ENCODE measurements at places on chromosomes 4 and X.

GRCh38 chr4:4216648-4217047 lies 10.1 kb downstream of the OTOP1 start:
- DNase-seq, result peak; percentile 34

- peak; percentile 2 for DNase-seq
These were observed 246.4 kb upstream of the SLC7A11 start for GRCh38 chr4:138488533-138488932.

- no peak for DNase-seq
These were observed 175.7 kb upstream of the FMR1 start for GRCh38 chrX:147736045-147736444.

- DNase-seq, result no peak
These were observed 30.5 kb downstream of the NHSL2 start for GRCh38 chrX:71941145-71941544.

DNA sequence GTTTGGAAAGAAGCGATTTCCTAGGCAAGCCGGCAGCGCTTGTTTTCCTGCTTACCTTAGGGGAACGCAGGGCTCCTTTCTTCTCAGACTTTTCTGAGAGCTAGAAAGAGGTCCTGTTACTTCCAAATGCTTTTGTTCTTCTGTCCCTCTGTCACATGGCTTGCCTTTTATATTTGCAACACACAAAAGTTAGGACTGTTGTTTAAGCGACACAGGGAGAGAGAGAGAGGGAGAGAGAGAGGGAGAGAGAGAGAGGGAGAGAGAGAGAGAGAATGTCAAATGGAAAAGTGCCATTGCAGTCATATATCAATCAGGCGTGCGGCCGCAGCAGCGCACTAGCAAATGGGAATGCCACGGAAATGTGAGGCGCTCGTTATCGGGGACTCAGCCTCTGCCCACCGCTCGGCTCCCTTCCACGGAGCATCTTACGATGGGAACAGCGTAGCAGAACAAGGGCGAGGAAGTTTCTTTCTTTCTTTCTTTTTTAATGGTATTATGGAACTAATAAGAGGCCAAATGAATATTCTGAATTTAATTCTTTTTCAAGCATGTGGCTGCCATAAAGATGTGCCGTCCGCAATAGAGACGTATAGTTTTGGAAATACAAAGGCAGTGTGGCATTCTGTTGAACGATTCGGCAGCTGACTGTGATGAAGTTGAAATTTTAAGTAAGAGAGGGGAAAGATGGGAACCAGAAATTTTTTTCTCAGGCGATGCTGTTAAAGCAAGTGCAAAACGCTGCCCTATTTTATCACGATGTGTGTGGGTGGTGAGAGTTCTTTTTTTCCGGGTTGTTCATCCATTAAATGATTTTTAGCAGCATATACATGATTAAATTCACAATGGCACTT lies at the start of gene NDP:
Gene NDP, minus strand, starts transcription at position 142 of the 851 bp plus-strand sequence. CDS start 14,745 bp downstream, outside the sequence.
- DNase-seq, result no peak

DNA sequence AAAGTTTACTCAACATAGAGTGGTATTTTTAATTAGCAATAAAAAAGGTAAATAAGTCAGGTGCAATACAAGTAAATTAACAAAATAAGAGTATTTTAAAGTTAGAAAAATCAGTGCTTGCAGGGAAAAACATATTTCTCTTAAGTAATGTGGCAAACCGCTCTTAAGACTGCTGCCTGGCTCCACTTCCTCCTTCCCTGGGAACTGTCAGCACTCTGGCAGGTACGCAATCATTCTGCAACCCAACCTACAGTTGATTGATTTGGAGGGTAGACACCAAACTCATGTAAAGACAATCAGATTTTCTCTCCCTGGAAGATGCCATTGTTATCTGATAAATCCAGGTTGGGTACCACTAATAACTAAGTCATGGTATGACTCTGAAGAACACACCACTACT lies 63.9 kb downstream of the PPP3CA start:
- no peak for DNase-seq

- DNase-seq, result no peak
These were observed 11.5 kb upstream of the C4orf54 start for GRCh38 chr4:99669084-99669483.

DNA sequence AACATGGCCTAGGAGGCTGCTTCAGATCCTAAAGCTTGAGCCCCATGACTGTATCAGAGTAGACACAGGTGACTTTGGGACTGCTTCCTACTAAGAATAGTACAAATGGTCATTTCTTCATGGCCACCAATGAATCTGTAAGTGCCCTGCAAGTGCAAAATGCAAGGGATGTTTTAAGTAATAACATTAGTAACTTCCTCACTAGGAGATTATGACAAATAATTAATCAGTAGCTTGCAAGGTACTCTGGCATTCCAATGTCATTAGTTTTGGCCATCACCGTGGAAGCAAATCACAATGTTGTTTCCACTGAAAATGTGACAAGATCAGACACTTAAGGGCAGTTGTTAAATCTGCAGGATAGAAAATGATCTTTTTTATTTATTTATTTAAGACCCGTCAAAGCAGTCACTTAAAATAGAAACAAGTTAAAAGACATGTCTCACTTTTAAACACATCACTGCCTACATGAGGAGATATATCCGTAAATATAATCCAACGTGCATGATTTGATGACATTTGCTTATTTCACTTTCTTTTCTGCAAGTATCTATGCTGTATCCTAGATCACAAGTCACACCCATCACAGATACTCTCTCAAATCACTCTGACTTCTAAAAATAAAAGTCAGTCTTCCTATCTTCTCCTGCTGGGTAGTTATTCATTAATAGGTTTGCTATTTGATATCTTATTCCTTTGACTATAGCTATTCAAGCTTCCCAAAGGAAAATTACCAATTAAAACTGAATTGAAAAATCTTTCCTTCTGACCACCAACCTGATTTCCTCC lies 400.6 kb downstream of the IL15 start:
- DNase-seq, result peak; percentile 54

- no peak for DNase-seq
These were observed 4.2 kb downstream of the SMARCAD1 start for GRCh38 chr4:94211861-94212260.

DNA sequence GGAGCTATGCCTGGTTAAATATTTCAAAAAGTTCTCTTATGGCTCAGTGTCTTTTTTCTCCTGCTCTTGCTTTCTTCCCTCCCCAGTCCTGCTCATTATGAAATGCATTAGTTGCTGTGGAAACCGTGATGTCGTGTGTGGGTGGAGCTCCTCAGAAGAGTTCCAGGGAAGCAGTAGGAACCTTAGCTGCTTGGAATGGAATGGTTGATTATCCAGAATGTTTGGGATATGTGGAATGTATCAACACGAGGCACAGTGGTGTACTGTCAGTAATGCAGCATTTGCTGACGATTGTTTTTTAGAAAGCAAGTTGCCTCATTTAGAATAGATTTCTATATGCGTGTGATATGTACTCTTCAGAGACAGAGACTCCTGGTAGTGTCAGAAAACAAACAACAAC lies 333.2 kb downstream of the ARHGAP10 start:
- no peak for DNase-seq

- no peak for DNase-seq
These were observed 146.9 kb downstream of the DCHS2 start for GRCh38 chr4:154344686-154345085.

GRCh38 chr4:167722487-167722808 lies 369.9 kb upstream of the ANXA10 start:
- DNase-seq, result no peak

GRCh38 chr4:152735396-152735859 lies 44.1 kb downstream of the TIGD4 start:
- peak; percentile 51 for DNase-seq

DNA sequence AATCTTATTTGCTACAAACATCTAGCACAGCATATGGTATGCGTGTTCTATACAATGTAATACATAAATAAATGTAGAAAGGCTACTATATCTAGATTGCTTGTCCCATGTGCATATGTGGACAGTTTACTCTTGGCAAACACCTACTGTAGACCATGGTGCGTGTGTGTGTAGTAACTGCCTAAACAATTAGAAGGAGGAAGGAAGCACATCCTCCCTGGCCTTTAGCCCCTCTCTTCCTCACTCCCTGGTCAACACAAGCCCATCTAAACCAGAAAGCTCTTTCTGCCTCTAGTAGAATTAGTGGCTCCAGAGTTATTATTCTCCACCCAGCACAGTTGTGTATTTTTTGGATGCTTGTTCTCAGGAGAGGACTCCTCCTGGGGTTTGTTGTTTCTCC lies 73.9 kb downstream of the KDR start:
- DNase-seq, result no peak

DNA sequence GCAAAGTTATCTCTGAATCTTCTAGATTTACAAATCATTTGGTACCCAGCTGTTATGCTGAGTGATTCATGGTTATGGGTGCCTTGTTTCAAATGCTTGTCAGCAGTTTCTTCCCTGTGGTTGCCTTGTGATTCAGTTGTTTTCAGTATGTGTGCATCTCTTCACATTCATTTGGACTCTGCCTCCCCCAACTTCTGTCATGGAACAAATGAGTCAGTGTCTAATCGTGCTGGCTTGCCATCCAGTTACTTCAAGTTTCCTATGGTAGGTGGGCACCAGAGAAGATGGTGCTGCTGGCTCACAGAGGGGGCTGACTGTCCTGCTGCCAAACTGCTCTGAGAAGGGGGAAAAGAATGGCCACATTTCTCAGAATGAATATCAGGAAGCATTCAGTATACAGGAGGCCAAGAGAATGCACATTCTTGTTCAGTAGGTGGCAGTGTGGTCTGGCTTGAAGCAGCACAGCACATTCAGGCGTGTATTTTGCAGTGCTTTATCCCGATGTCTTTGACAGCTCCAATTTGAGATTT lies 260.9 kb downstream of the GLUD2 start:
- DNase-seq, result peak; percentile 65

DNA sequence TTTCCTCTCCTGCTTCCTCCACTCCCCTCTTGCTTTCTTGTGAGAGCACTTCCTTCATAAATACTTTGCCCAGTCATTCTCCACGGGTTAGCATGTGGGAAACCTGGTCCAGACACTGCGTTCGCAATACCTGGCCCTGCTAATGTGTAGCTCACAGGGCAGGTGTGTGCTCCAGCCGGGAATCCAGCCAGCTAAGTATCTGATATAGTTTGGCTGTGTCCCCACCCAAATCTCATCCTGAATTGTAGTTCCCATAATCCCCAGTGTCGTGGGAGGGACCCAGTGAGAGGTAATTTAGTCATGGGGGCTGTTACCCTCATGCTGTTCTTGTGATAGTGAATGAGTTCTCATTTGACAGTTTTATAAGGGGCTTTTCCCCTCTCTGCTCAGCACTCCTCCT lies 32.2 kb upstream of the STX18 start:
- no peak for DNase-seq

DNA sequence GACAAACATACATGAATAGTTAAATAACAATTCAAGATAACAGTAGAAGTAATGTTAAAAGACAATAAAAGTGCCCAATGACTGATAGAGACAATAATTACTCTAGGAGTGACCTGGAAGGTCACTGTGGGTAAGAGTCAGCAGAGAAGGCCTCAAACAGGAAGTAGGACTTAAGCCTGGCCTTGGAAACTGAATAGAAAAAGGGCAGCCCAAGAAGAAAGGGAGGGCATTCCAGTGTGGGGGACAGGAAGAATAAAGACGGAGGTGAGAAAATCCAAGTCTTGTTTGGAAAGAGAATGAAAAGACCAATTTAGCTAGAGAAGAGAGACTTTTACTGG lies 6.0 kb downstream of the P2RY4 start:
- peak; percentile 8 for DNase-seq

DNA sequence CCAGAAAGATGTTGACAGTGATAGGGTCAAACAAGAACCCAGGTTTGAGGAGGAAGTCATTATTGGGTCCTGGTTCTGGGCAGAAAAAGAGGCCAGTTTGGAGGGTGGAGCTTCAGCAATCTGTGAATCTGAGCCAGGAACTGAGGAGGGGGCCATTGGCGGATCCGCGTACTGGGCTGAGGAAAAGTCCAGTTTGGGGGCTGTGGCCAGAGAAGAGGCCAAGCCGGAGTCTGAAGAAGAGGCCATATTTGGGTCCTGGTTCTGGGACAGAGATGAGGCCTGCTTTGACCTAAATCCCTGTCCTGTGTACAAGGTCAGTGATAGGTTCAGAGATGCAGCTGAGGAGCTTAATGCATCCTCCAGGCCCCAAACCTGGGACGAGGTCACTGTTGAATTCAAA lies 3.7 kb downstream of the GPRASP2 start:
- no peak for DNase-seq

- DNase-seq, result no peak
These were observed 472.5 kb downstream of the INPP4B start for GRCh38 chr4:142373610-142374009.

GRCh38 chrX:13520351-13520750 lies 49.0 kb upstream of the EGFL6 start:
- no peak for DNase-seq

GRCh38 chrX:21948897-21949578 lies 8.5 kb downstream of the SMS start:
- no peak for DNase-seq

DNA sequence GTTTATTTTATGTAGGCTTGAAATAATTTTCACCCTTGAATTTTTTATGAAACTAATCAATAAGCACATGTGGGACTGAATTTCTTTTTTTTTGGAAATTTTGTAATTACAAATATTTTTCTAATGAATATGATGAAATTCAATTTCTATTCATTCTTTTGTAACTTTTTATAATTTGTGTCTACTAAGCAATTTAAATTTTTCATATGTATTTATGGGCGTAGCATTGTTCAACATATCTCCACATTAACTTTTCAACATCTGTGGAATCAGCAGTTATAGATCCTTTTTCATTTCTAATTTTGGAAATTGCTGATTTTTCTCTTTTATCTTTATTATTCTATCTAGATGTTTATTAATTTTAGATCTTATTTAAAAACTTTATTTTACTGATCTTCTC lies 1320.3 kb downstream of the C4orf33 start:
- no peak for DNase-seq

- DNase-seq, result no peak
These were observed 146.5 kb upstream of the INTU start for GRCh38 chr4:127486248-127486647.

DNA sequence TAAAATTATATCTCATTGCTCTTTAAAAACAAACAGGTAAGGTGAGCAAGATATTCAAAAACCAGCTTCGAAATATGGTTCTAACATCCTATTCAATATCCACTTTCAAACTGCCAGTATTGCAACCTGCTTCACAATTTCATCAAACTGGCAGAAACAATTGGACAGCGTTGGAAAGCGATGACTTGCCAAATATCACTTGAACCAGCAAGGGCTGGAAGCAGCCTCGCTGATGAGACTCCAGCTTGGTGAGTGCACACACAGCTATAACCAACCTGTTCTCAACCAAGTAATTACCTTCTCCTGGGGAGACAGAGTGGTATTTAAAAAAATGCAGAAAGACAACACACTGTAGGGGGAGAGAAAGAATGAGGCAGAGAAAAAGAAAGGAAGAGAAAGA lies 155.8 kb upstream of the RAI2 start:
- no peak for DNase-seq

DNA sequence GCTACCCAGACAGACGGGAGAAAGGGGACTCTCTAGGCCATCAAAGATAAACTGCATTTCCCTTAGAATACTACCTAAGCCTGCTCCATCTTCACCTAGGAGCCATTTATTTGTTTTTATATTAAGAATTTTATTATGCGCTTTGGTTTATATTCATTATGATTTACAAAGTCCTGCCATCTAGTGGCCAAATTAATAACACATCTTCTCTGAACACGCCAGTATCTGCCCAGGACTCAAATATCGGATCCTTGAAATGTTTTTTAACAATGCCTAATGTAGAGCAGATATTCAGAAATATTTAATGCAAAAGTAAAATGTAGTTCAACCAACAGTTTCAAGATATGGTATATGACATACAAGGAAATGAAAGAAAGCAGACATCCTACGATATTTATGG lies 20.8 kb upstream of the PRPS2 start:
- DNase-seq, result peak; percentile 37

Measured in RKO (cell line).